H9 (cell line): ENCODE measurements at places on chromosomes 2 and 18.

DNA sequence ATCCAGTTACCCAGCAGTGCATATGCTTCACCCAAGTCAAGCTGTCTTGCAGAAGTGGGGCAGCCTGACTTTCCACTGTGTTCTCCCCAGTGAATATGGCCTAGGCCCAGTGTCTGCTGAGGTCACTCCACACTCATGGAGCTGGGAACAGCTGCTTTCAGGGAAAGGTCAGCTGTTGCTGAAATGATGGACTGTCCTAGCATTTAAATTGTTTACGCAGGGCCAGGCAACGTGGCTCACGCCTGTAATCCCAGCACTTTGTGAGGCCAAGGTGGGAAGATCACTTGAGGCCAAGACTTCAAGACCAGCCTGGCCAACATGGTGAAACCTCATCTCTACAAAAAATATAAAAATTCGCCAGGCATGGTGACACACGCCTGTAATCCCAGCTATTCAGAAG lies 86.5 kb downstream of the LIPG start:
- DNase-seq = no peak
- H3K27ac ChIP-seq = no peak overlapping the region
- H3K27me3 ChIP-seq = no peaks in the 10 kb centered on the region
- peaks cover 4% of the 10 kb centered on the region for H3K4me1 ChIP-seq

GRCh38 chr2:117918608-117919007 lies 95.3 kb downstream of the CCDC93 start:
- DNase-seq = no peak
- no peak overlapping the region for H3K4me3 ChIP-seq
- H3K27ac ChIP-seq = no peak overlapping the region
- no peaks in the 10 kb centered on the region for H3K27me3 ChIP-seq

GRCh38 chr2:36404754-36405153 lies 49.2 kb downstream of the CRIM1 start:
- peaks cover 9% of the 10 kb centered on the region for H3K4me1 ChIP-seq
- no peak overlapping the region for H3K27ac ChIP-seq
- no peaks in the 10 kb centered on the region for H3K36me3 ChIP-seq
- no peak overlapping the region for H3K4me3 ChIP-seq
- DNase-seq = no peak

DNA sequence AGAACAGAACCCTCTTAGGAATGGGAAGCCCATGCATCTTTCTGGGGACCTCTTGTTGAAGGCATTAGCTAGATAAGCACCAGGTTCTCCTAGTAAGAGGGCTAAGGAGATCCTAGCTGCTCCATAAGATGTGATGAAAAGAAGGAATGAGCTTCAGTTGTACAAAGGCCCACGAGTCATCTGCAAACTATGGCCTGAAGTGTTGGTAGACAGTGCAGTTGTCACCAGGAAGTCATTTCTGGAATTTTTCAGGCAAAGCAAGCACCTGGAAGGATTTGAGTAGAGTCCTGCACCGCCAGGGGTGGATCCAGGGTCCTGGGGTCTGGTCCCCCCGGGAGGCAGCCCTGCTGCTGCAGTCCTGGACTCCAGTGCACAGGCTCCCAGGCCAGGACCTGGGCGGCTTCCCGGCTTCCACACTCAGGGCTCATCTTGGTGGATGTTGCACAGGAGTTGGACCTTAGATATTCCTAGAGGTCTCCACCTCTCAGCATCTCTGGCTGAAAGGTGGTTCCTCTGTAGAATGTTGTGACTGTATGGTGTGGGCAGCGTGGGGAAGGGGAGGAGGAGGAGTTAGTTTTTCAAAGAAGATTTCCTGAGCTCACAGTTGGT lies 85.3 kb downstream of the LDLRAD4 start:
- no peaks in the 10 kb centered on the region for H3K4me1 ChIP-seq
- H3K27me3 ChIP-seq = no peaks in the 10 kb centered on the region
- no peak overlapping the region for H3K4me3 ChIP-seq
- no peaks in the 10 kb centered on the region; the same call in 2 of the 3 replicates for H3K36me3 ChIP-seq

GRCh38 chr2:149597668-149598326 lies 10.2 kb upstream of the MMADHC start:
- peak; percentile 59 for DNase-seq
- no peak overlapping the region for H3K4me3 ChIP-seq
- no peaks in the 10 kb centered on the region for H3K4me1 ChIP-seq
- no peak overlapping the region for H3K27ac ChIP-seq
- H3K36me3 ChIP-seq = peaks cover 14% of the 10 kb centered on the region

DNA sequence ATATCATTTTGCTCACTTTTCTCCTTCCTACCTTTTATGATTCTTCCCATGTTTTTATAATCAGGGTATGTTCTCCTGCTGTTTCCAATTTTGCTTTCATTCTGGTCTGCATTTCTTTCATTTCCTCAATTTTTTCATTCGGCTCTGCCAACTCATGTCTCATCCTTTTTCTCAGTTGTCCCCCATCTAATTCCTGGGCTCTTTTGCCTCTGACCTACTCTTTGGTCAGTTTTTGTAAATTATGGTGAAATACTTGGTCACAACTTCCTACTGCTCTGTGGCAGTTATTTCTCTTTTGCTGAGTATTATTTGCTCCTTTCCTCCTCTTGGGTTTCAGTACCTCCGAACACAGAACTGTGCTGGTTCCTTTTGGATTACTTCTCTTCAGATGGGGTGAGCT lies 27.5 kb downstream of the MYO7B start:
- no peak overlapping the region for H3K4me3 ChIP-seq
- H3K27ac ChIP-seq = no peak overlapping the region
- DNase-seq = no peak
- H3K27me3 ChIP-seq = no peaks in the 10 kb centered on the region
- H3K36me3 ChIP-seq = no peaks in the 10 kb centered on the region
